ENCODE measurements at places on chromosomes 6 and 20.

- no peak for DNase-seq
These were observed 154.8 kb downstream of the PDSS2 start for GRCh38 chr6:107304421-107305025.

DNA sequence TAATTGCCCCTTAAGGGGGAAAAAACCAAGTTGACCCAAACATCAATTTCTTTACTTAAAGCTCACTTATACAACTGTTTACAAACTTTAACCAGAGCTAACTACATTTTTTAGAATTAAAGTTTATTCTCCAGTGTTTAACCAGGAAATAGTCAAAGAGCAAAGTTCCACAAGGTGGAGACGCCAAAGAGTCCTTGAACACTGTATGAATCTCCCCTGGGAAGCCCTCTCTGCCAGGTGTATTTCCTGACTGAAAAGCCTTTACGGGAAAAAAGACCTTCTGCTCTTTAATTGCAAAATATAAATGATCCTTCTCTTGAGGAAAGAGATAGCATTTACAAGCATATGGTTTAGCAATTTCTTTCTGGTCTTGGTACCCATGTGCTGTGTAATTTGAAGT lies 36.2 kb downstream of the BTBD9 start:
- no peak for DNase-seq

- DNase-seq, result no peak
These were observed 343.0 kb downstream of the CDKAL1 start for GRCh38 chr6:20877008-20877937.

- no peak for DNase-seq
These were observed 4.0 kb downstream of the DSP start for GRCh38 chr6:7545316-7546019.

GRCh38 chr6:66429210-66429609 lies 722.2 kb upstream of the EYS start:
- DNase-seq, result no peak

GRCh38 chr6:105896052-105896820 lies 189.9 kb upstream of the PRDM1 start:
- DNase-seq, result no peak

DNA sequence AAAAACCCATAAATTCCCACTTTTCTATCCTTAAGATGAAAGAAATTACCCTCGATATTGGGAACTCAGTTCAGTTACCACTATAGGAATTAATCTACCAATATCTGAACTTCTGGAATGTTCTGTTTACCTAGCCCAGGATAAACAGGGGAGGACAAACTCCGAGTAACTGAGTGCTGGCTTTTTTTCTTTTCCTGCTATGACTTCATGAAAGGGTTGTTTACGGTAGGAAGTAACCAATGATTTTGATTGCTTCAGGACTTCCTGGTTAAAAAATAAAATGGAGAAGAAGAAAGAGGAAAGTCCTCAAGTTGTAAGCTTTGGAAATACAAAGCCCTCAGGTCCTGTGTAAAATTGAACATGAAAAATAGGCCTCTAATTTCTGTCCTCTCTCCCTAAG lies 167.7 kb downstream of the ZNF217 start:
- DNase-seq, result no peak

GRCh38 chr20:23245553-23246181 lies 104.9 kb upstream of the NXT1 start:
- DNase-seq, result peak; percentile 19

DNA sequence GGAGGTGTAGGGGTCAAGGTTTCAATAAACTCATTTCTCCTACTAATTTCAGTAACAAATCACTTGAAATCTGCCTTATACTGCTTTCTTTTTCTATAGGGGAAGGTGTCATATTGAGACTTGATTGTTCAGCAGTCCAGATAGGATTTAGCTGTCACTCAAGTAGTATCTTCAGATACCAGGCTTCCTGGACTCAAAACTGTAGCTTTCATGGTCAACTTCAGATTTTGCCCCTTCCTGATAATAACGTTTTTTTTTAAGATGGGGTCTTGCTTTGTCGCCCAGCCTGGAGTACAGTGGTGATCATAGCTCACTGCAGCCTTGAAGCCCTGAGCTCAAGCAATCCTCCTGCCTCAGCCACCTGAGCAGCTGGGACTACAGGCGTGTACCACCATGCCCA lies 77.8 kb downstream of the JAG1 start:
- no peak for DNase-seq

- no peak for DNase-seq
These were observed 62.0 kb upstream of the SMLR1 start for GRCh38 chr6:130765181-130765727.

GRCh38 chr6:156824142-156824541 lies 47.0 kb downstream of the ARID1B start:
- DNase-seq, result no peak

GRCh38 chr6:112469306-112469705 lies 122.2 kb downstream of the RFPL4B start:
- DNase-seq, result no peak

- DNase-seq, result peak; percentile 67
These were observed 72.3 kb upstream of the SYNCRIP start for GRCh38 chr6:85714893-85715530.

DNA sequence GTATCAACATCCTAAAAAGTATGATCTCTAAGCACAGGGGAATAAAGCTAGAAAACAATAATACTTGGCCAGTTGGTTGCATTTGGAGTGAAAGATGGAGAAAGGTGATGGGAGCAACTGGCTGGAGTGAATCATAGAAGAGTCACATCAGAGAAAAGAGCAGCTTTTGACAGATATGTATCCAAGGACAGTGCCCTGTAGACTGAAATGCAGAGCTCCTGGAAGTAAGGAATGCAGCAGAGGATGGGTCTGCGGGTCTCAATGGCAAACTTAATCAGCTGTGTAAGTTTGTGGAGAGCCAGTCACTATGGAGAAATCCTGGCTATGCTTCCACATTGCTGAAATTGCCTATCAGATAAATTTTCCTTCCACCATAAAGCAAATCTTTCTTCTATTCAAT lies 253.6 kb upstream of the PRND start:
- no peak for DNase-seq

- DNase-seq, result no peak
These were observed 311.7 kb upstream of the PLCB4 start for GRCh38 chr20:8757146-8757545.

- no peak for DNase-seq
These were observed 27.1 kb upstream of the MICB start for GRCh38 chr6:31470801-31471200.

DNA sequence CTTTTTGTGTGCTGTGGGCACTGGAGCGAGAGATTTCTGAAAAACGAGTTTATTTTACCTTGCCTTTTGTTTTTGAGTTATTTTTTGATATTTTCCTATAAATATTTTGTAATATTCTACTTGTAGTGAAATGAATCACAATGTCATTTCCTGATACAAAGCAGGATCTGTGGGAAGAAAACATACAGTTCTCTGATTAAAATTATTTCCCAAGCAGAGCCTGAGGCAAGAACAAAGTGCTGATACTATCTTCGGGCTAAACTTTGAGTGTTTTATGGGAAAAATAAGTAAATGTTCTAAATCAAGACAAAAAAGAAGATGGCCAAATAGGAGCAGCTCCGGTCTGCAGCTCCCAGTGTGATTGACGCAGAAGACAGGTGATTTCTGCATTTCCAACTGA lies 33.7 kb upstream of the ELOVL5 start:
- no peak for DNase-seq

- no peak for DNase-seq
These were observed 115.3 kb downstream of the CD83 start for GRCh38 chr6:14232889-14233288.

DNA sequence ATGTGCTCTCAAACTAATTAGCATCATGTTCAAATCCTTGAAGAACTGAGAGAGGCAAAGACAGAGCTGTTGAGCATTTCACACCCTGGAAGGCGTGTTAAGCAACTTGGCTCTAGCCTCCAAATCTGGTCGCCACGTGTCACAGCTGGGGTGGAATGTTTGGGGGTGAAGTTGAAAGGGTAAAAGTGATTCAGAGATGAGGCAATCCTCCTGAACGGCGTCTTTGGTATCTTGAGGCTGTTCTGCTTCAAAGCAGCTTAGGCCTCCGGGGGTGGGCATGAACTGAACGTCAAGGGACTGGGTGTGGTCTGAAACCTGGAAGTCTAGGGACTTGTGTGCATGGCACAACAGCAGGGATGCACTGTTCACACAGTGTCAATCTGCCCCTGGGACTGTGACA lies 62.3 kb downstream of the TRAM2 start:
- no peak for DNase-seq

- DNase-seq, result no peak
These were observed 3.7 kb downstream of the OGFR start for GRCh38 chr20:62808211-62808865.

DNA sequence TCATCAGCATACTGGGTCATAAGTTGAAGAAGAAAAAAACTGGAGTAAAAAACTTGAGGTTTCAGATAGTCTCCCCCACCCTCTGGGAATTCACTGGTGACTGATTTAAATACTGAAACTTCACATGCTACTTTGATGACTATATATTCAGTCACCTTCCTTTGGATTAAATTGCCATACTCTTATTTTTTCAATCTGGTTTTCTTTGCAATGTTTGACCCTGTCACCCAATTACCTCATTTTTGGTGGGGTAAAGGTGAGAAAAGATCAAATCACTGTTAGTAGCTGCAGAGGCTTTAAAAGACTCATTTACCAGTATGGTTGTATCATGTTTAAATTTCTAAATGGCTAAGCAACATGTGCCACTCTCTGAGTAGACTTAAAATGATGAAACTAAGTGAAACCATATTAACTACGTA lies 862.7 kb upstream of the FLRT3 start:
- no peak for DNase-seq

- no peak for DNase-seq
These were observed 9.6 kb upstream of the CHRNA4 start for GRCh38 chr20:63370618-63371187.

GRCh38 chr6:31907158-31907813 lies 5.4 kb upstream of the ZBTB12 start:
- DNase-seq, result peak; percentile 36

DNA sequence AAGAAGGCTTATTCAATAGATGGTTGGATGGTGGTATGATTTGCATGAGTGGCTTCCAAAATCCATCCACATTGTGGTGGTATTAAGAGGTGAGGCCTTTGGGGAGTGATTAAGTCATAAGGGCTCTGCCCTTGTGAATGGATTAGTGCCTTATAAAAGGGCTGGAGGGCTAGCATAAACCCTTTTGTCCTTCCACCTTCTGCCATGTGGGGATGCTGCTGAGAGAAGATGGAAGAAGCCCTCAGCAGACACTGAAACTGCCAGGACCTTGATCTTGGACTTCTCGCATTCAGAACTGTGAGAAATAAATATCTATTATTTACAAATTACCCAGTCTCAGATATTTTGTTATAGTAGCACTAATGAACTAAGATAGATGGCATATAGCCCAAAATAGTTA lies 27.8 kb upstream of the SRPK1 start:
- no peak for DNase-seq

GRCh38 chr20:58911970-58912369 lies 59.5 kb downstream of the GNAS start:
- no peak for DNase-seq

DNA sequence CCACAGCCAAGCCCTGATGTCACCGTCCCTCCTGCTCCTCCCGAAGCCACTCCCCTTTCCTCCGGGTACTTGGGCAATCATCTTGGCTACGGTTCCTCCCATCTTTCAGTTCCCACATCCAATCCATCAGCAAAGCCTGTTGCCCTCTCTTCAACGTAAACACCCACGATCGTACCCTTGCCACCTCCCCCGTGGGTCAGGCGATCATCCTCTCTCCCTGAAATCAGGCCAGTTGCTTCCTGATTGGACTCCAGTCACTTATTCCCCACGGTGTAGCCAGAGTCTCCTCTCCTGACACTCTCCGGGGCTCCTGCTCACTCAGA lies 44.5 kb downstream of the SULF2 start:
- DNase-seq, result no peak

- no peak for DNase-seq
These were observed 33.9 kb upstream of the DSP start for GRCh38 chr6:7507600-7507999.

GRCh38 chr6:158043008-158043407 lies 61.3 kb downstream of the SYNJ2 start:
- no peak for DNase-seq

GRCh38 chr6:109062767-109063352 lies 31.8 kb downstream of the SESN1 start:
- DNase-seq, result no peak

DNA sequence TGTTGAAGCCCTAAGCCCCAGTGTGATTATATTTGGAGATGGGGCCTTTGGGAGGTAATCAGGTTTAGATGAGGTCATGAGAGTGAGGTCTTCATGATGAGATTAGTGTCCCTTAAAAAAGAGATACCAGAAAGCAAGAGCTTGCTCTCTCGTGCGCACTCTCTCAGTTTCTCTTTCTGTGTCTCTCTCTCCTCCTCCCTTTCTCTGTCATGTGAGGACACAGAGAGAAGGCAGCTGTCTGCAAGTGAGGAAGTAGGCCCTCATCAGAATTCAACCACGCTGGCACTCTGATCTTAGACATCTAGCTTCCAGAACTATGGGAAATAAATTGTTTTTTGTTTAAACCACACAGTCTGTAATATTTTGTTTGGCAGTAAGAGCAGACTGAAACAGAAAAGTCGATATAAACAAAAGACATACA lies 180.5 kb downstream of the IBTK start:
- peak; percentile 3 for DNase-seq

DNA sequence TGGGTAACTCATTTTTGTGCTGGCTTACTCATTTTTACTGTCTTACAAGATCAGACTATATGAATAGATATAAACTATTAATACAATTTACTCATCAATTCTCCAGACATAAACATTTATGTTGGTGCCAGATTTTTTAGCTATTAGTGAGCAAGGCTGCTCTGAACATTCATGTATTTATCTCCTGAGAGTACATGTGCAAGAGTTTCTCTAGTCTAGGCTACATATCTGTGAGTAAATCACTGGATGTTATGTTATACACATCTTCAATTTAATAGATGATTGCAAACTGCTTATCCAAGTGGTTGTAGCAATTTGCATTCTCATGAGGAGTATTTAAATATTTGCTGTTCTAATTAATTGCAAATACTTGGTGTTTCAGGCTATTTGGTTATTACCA lies 687.1 kb downstream of the PTPRT start:
- no peak for DNase-seq

GRCh38 chr20:41230136-41230535 lies 87.4 kb downstream of the ZHX3 start:
- DNase-seq, result no peak

DNA sequence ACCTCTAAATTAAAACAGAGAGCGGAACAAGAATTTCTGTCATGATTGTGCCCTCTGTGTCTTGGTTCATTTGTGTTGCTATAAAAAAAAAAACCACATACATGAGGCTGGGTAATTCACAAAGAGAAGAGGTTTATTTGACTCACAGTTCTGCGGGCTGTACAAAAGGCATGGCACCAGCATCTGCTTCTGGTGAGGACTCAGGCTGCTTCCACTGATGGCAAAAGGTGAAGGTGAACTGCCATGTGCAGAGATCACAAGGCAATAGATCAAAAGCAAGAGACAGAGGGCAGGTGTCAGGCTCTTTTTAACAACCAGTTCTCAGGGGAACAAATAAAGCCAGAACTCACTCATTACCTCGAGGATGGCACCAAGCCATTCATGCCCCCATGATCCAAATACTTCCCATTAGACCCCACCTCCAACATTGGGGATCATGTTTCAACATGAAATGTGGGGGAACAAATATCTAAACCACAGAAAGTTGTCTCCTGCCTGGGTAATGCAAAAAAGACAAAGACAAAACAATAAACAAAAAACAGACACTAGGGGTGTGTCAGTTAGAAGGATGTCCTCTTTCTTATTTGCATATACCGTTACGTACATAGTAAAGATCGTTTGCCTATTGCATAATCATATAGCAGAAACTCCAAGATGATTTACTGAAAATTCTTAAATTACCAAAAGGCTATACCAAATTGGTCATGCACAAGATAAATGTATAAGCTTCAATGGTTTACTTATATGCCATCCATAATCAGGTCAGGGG lies 17.0 kb downstream of the SERPINB9 start:
- no peak for DNase-seq

Measured in Jurkat, Clone E6-1 (cell line).